MCF 10A (cell line): ENCODE measurements at places on chromosomes 6 and 20.

- no peak for DNase-seq
These were observed 1.5 kb downstream of the LEMD2 start for GRCh38 chr6:33787346-33787953.

DNA sequence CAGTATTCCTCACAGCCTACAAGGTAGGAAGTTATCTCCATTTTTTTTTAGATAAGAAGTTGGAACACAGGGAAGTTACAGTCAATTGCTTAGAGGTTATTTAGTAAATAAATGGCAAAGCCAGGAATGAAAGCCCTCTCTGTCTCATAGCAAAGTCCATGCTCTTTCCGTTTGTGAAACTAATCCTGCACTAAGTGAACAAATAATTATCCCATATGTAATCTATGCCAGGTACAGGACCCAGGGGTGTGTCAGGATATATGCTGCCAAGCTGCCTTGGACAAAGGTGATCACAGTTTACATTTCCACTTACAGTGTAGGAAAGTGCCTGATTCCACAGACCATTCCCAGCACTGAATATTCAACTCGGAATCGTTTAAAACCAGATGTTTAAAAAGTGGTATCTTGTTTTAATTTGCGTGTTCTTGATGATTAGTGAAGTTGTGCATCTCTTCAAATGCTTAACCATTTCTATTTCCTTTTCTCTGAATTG lies 13.6 kb upstream of the GMDS start:
- DNase-seq, result no peak

GRCh38 chr6:41232667-41233066 lies 4.5 kb downstream of the TREML4 start:
- no peak for DNase-seq

DNA sequence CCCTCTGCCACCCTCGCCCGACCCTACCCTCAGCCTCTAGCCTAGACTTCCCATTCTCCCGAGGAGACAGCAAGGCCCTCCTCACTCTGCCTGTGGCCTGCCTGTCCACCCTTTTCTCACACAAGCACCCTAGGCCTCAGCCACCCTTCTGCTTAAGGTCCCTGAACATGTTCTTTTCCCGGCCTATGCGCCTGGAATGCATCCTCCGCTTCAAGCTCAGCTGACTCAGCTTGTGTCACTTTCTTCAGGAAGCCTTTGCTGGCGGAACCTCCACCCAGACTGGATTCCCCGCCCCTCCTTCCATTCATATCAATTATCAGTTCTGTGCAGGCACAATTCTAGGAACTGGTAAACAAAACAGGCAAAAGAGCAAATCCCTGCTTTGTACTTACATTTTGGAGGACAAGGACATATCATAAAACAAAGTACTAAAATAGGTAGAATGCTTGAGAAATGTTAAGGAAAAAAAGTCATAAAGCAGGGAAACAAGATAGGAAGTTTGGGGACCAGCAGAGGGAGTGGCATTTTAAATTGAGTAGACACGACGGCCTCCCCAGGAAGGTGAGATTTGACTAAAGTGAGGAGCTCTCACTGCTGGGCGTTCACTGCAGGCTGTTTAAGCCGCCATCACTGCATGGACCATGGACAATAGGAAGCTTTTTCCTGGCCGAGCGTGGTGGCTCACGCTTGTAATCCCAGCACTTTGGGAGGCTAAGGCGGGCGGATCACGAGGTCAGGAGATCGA lies 17.9 kb upstream of the SNHG17 start:
- no peak for DNase-seq

- DNase-seq, result peak; percentile 66
These were observed 51.4 kb downstream of the TXLNB start for GRCh38 chr6:139240161-139241010.

DNA sequence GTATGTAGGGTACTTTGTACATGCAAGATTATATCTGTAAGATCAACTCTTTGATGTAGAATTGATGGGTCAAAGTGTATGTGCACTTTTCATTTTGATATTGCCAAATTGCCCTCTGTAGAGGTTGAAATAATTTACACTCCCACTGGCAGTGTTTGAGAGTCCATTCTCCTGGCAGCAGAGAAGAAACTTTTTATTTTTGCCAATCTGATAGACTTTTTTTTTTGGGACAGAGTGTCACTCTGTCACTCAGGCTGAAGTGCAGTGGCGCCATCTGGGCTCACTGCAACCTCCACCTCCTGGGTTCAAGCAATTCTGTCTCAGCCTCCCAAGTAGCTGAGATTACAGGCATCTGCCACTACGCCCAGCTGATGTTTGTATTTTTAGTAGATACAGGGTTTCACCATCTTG lies 199.2 kb downstream of the ZFAND3 start:
- no peak for DNase-seq

- no peak for DNase-seq
These were observed 52.7 kb upstream of the ELMO2 start for GRCh38 chr20:46458866-46459750.

GRCh38 chr20:39829256-39829655 lies 859.8 kb downstream of the MAFB start:
- DNase-seq, result no peak

GRCh38 chr6:105869835-105870440 lies 216.2 kb upstream of the PRDM1 start:
- DNase-seq, result no peak

GRCh38 chr6:25172819-25173218 lies 106.4 kb upstream of the CARMIL1 start:
- peak; percentile 78 for DNase-seq

DNA sequence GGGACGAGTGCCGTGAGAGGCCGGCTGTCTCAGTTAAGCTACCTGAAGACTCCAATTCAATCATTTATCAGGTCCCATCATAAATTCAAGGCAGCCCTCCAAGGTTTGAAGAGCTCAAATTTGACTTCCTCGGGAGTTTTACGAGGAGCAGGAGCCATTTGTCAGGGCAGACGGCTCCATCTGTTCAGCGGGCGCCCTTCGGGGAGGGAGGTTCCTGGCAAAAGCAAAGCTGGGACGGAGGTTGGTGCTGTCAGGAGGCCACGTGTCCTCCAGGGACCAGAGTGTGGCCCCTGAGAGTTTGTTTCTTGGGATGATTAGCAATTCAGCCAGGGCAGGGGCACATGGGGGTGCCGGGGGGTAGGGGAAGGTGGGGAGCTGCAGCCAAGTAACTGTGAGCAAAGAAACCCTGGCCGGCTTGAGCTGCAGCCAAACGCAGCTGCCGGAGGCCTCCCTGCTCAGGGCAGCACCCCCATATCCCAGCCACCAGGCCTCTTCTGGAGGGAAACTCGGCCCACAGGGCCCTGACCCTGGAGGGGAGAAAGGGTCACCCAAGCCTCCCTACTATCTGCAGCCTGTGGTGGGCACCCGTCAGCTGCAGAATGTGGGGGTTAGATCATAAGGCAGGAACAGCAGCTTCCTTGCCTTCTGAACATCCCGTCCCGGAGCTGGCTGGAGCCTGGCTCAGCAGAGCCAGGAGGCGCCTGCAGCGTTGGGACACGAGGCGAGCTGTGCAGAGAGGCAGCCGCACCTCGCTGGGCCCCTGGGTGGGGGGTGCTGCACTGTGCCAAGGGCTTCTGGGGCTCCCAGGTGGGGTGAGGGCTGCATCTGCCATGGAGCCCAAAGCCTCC lies 63.6 kb upstream of the GATA5 start:
- no peak for DNase-seq

GRCh38 chr6:46270336-46270735 lies 99.6 kb upstream of the ENPP5 start:
- no peak for DNase-seq

- no peak for DNase-seq
These were observed 24.7 kb downstream of the GFOD1 start for GRCh38 chr6:13462458-13463327.

DNA sequence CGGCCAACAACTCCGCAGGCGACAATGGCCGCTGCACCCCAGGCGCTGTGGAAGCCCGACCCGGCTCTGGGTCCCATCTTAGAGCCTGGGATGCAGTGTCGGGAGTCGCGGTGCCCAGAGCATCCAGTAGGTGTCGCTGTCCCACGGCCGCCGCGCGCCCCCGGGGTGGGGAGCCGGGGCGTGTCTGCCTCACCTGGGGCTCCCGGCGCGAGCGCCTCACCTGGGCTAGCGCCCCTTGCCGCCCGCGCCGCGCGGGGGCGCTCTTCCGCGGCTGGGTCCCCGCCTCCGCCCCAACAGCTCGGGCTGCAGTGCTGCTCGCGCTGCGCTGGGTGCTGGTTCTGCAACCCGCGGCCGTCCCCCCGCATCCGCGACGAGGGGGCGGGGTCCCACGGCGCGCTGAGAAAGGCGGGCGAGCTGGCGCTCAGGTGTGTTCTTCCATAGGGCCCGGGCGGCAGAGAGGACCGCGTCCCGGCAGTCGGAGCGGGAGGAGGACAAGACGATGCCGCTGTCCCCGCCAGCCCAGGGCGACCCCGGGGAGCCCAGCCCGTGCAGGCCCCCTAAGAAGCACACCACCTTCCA lies at the start of gene CRYBG1:
TSS of gene CRYBG1 (plus strand) at position 308 of the 579 bp plus-strand sequence. CDS start at position 500, 192 bp downstream.
- DNase-seq, result peak; percentile 82

GRCh38 chr6:84979541-84979940 lies 215.1 kb upstream of the TBX18 start:
- peak; percentile 37 for DNase-seq

- DNase-seq, result no peak
These were observed 299.1 kb upstream of the KCNQ5 start for GRCh38 chr6:72322771-72323170.

GRCh38 chr6:155687645-155688044 lies 232.0 kb upstream of the NOX3 start:
- no peak for DNase-seq

- no peak for DNase-seq
These were observed 1.3 kb upstream of the SMPDL3A start for GRCh38 chr6:122787721-122788120.

DNA sequence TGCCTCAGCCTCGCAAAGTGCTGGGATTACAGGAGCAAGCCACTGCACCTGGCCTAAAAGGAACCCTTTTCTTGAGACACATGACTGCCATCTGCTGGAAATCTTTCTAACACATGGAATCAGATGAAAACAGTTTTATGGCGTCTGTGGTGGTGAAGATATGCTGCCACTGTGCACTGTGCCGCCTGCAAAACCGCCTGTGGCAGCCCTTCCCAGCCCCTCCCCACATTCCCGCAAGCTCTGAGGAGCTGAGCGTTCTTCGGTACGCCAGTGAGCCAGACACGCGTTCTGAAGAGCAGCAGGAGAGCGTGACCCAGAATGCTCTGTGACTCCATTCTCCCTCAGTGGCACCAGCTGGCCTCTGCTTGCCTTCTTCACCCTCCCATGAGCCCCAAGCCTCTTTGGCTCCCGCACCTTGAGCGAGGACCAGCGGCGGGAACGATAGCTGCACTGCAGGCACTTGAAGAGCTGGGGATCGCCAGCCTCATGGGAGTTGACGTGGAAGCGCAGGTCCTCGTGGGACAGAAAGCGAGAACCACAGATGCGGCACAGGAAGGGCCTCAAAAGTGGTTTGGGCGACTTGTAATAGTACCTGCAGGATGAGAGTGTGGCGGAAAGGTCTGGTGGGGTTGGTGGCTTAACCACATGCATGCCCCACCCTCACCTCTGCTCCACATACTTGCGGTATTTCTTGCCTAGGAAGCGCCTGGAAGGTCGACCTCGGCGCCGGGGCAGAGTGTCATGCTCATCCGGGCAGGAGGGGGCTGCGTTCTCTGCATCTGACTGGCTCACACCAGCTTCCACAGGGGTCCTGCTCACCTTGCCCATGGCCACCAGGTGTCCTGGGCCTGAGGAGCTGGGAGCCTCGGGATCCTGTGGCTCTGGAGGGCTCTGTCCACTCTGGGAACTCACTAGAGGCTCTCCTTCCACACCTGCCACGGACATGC lies 8.7 kb downstream of the ZNF335 start:
- peak; percentile 63 for DNase-seq

DNA sequence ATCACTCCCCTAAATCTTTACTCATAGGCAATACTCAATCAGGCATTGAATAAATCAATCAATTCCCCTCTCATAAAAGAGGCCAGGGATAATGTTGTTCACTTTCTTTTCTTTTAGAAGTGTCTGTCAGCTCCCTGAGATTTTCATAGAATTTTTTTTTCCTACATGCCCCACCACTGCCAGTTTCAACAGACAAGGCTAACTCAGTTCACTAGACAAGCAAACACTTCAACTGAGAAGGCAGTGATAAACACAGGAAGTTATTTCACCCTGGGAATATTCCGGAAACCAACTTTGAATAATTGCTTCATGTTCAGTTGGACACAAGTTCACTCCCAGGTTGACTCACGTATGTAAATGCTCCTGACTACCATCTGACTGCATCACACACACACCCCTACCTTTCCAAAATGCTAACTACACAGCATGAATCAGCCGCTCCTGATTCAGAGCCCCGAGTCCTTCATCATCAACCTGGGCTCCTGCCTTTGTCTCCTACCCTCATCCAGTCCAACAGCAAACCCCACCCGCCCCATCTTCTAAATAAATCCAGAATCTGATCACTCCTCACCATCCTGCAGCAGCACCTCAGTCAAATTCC lies 143.9 kb downstream of the BCAS1 start:
- peak; percentile 97 for DNase-seq

DNA sequence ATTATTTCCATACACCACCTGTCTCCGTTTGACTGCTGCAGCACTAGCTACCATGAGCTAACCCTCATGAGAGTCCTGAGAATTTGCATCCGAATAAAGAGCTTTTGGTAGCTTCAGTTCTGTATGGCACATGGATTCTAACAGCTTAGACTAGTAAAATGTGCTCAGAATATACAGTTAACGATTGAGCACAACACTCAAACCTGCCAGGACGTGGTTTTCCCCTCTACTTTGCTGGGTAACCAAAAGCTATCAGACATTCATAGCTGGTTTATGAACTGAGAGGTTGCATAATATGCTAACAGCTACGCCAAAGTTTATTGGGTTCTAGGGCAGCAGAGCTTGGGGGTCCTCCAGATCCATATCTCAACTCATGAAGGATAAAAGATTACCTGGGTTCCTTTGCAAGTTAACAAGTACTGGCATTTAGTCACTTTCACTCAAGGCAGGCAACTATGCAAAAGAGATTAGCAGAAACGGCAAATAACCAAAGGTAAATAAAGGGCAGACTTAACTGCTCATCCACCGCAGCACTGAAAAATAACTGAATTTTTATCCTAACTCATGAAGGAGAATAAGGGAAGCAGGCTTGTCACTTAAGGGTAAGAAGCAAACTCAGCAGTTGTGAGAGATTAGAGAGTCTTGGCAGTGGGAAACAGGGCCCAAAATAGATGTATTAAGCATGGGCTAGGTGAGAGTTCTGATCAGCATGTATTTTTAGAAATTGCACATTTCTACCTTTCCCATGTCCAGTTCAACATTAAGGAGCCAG lies 29.4 kb downstream of the NUDT3 start:
- no peak for DNase-seq

DNA sequence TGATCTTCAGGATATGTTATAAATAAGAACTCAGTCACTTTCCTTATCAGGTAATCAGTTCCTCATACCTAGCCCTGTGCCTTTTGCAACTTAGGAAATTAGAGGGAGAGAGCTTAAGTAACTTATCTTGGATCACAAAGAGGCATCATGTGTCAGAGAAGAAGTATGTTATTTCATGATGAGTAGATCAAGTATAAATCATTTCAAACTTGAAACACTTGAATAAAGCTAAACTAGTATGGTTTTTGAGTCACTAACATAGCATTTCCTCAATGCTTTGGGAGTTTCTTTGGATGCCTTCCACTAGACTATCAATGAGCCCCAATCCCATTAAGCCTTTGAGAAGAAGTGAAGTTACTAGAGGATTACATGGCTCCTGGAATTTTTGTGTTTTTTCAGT lies 102.6 kb upstream of the TNFAIP3 start:
- peak; percentile 17 for DNase-seq

GRCh38 chr6:37048851-37049757 lies 43.6 kb downstream of the FGD2 start:
- DNase-seq, result peak; percentile 94
